ENCODE measurements at places on chromosomes 11 and 22.
A peak's percentile ranks its signal among the peaks of the same experiment; 100 is the strongest.

DNA sequence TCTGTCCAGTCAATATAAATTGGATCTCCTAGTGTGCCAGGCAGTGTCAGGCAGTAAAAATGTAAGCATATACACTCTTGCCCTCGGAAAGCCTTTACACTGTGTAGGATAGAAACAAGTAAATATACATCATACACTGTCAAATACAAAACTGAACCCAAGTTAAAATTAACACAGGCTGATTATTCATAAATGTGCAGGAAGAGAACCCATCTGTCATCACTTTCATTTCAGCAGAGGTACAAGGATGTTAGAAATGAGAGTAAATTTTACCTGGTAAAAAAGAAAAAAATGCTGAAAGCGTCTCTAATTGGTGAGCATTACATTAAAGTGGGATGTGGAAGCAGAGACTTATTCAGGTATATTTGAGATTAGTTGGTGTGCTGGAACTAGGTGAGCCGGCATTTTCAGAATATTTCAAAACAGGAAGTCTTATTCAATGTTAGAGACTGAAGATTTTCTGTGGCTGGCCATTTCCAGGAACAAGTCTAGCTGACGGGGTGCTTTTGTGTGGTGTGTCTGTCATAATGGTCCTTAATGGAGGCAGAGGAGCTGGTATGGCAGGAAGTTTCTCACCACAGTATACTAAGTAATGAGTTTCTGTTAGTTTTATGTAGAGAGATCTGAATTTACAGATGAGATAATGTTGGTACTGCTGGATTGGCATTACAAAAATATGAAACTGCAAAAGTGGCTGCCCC is 192.6 kb downstream of the CASP12 start:
- peak; percentile 31 for DNase-seq

DNA sequence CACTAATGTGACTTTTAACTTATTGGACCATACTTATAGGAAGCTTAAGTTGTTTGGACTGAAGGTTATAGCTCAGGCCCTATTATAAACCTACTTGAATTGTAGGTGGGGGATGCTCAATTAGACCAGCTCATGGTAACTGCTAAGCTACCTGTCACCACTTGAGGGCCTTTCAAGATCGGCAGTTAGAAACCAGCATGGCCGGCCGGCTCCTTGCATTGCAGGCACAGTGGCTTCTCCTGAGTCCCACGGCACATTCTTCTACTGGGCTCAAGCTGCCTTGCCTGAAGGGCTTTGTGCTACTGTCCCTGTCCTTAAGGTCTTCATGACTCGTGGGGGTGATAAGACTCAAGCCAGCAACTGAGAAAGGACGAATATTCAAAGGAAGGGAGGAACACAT is 70.8 kb downstream of the TBC1D22A start:
- peak; percentile 65 for DNase-seq

DNA sequence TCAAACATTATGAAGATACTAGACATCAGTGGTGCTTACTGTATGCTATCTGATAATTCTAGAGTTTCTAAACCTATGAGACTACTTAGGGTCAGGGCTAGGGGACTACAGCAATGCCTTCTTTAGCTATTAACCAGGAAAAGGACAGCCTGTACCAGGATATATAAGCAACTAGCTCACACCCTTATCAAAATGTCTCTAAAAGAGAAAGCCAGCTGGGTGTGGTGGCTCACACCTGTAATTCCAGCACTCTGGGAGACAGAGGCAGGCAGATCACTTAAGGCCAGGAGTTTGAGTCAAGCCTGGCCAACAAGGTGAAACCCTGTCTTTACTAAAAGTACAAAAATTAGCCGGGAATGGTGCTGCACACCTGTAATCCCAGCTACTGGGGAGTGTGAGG is 55.8 kb downstream of the RAB6A start:
- DNase-seq, result no peak

- DNase-seq, result no peak
These were observed 12.3 kb downstream of the LTO1 start for GRCh38 chr11:69662806-69663205.

- DNase-seq, result no peak
These were observed 66.5 kb upstream of the SLC25A18 start for GRCh38 chr22:17496841-17497240.

GRCh38 chr11:134449713-134450112 is 37.7 kb upstream of the B3GAT1 start:
- no peak for DNase-seq

GRCh38 chr11:87572881-87573280 is 535.1 kb downstream of the TMEM135 start:
- peak; percentile 35 for DNase-seq

GRCh38 chr11:46675288-46675851 is 25.0 kb downstream of the ARHGAP1 start:
- DNase-seq, result peak; percentile 73

Data from astrocyte of the hippocampus (primary cell).